Right ventricle myocardium superior (tissue), 1 donor: ENCODE measurements at places on chromosomes 6 and 20.
A peak's percentile ranks its signal among the peaks of the same experiment; 100 is the strongest.

GRCh38 chr20:34403908-34404307 lies 40.8 kb downstream of the ITCH start:
- no peak for DNase-seq

DNA sequence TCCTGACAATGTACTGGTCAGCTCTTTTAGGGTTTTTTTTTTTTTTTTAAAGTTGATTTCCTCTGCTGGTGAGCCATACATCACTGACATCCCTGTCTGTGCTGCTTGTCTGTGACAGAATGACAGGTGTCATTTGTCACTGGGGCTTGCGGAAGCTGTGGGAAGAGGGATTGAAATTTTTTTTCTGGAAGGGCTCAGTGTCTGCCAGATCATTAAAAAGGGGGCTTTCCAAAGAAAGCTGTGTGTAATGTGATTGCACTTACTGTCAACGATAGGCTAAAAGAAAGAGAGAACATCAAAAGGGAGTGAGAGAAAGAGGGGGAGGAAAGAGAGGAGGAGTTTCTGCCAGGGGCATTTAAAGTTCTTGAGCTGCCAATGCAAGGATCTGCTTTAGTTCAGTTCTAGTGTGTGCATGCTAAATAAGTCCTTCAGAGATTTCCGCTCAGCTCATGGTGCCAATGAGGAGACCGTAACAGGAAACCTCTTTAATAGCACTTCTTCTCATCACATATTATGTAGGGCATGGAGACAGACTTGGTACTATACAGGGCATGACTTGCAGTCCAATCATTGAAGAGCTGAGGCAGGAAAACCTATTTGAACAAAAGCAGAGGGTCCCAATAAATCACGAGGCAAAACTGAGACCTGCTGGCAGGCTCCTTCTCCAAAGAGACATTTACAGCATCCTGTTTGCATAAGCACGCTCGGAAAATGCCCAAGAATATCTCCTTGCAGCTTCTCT lies 177.2 kb downstream of the TSHZ2 start:
- no peak for DNase-seq

- no peak for DNase-seq
These were observed 278.3 kb upstream of the PLCB4 start for GRCh38 chr20:8790442-8791074.

- DNase-seq = no peak
These were observed 42.5 kb upstream of the CD83 start for GRCh38 chr6:14075095-14075503.

DNA sequence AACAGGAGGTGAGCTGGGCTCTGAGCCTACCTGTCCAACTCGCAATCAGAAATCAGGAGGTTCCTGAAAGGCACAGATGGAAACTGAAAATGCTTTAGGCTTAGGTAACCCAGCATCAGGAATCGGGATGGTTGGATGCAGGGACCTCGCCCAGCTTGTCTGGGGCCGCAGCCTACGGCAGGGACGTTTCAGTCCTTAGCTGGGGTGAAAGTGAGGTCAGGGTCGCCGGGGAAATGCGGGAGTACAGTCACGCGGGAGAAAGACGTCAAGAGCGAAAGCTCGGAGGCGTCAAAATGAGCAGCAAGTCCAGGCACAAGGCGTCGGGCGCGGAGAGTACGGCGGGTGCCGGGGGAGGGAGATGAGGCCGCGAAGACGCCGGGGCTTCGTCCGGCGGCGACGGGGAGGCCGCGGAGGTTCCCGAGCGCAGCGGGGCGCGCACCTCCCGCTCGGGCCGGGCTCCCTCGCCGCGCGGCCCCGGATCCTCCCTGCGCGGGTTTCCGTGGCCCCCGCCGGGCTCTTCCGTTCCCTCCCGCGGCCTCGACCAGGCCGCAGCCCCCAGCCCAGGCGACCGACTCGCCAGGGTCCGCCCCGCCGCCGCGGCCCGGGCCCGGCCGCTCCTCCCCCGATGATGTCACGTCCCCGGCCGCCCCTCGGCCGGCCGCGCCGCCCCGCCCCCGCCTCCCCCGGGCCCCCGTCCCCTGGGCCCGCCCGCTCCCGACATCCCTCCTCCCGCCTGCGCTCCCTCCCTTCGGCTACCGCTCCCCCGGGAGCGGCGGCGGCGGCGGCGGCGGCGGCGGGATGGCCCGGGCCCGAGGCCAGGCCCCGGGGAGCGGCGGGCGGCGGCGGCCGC lies at the start of gene EBF4:
Gene EBF4 (plus strand): TSS at position 745 of the 850 bp plus-strand sequence. CDS start 866 bp downstream, outside the sequence.
- peak; percentile 62 for DNase-seq

DNA sequence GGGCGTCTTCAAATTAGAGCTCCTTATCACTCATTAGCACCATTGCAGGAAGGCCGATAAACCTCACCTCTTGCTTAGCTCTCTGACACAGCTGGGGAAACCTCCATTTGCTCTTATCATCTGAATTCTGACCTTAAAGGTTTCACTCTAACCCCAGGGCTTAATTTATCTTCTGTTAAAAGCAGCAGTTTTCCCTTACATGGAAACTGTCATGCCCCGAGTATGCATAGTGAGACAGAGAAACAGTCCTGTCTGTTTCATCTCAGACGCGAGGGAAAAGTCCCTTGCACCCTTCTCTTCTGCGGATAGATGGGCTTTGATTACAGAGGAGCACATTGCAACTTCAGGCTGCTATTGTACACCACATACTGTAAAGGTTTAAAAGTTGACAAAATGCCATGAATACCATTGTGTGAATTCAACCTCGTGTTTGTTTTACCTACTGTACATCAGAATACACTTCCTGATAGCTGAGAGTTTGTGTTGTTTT lies 191.5 kb upstream of the BMP2 start:
- DNase-seq = no peak

DNA sequence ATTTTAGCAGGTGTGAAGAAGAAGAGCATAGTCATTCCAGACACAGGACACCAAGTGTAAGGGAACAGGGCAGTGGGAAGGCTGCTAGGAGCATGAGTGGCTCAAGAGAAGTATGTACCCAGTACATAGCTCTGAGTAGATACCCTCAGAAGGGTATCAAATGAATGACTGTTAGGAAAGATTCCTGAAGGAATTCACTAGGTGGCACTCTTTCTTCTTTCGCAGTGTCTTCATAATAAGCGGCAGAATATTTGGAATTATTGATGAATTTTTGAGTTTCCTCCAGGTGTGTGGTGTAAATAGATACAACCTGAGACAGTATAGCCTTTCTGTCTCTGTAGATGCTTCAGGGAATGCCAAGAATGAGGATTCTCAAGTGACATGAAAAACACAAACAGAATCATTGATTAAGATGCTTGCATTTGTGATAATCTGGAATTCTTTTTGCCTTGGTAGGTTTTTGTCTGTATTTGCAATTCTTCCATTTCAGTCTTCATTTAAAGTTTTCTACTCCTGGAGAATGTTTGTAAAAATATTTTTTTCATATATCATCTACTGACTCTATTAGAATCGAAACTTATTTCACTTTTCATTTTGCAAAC lies 264.3 kb upstream of the RIMS1 start:
- DNase-seq = no peak

DNA sequence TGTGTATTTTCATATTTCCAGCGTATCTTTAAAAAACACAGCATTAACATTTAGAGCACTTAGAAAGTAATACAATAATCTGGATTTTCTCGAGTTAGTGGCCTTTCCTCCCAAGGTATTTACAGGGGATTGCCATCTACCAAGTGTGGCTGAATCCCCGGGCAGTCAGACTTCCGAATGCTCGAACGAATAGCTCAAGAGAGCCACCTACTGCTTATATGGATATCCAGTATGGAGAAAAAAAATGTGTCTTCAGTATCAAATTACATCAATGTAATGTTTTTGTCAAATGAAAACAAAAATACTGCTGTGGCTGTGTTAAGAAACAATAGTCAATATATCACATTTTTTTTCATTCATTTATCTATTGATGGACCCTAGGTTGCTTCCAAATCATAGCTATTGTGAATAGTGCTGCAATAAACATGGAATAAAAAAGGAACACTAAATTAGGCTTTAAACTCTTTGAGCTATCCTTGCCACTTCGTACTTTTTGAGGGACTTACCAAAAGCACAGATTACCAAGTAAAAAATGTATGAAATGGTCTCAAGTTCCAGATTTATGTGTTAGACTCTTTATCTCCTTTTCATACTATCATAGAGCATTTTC lies 654.5 kb upstream of the PTCHD4 start:
- DNase-seq = no peak
